Tibial nerve (tissue), 4 donors: ENCODE measurements at places on chromosomes 4 and X.

GRCh38 chr4:98706200-98706813 is 47.9 kb upstream of the TSPAN5 start:
- DNase-seq, result no peak

GRCh38 chr4:121278811-121279368 is 101.9 kb downstream of the QRFPR start:
- no peak for DNase-seq

DNA sequence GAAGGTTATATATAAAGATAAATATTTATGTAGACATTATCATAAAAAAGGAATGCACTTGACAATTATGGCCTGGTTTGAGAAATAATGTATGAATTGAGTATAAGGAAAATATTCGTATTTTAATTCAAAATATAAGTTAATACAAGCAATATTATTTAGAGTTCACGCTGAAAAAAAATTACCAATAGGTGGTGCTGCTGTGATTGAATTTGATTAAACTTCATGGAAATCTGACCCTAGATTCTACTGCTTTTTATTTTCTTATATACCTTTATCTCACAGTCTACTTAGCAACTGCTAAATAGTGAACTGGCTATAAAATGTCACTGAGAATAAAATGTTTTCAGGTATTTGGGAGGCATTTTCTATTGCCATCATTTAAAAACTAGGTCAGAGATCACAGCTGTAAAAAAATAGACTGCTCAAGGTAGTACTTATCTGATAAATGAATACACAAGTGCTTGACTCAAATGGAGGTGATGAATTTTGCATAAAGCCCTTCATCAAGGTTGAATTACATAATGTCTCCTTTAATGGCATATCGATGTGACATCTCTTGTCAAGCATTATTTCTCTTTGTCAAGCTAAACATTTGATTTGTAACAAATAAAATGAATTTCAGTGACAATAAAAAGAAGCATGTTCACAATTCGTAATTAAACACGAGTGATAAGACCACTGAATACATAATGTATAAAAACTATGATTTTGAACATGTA is 1638.8 kb upstream of the PCDH7 start:
- DNase-seq, result no peak

- no peak for DNase-seq
These were observed 76.9 kb upstream of the EXOC1L start for GRCh38 chr4:55742655-55743202.

GRCh38 chr4:1568855-1569460 is 115.2 kb downstream of the FAM53A start:
- no peak for DNase-seq

GRCh38 chr4:128371001-128371777 is 83.6 kb upstream of the PGRMC2 start:
- no peak for DNase-seq

GRCh38 chrX:136858007-136858756 is 22.3 kb downstream of the RBMX start:
- DNase-seq, result no peak

GRCh38 chr4:138510053-138510452 is 267.9 kb upstream of the SLC7A11 start:
- DNase-seq, result no peak

GRCh38 chrX:109374262-109374960 is 107.5 kb downstream of the GUCY2F start:
- no peak for DNase-seq

- no peak for DNase-seq
These were observed 587.2 kb downstream of the EPHA5 start for GRCh38 chr4:65083076-65083475.

GRCh38 chrX:118383120-118383519 is 37.2 kb downstream of the WDR44 start:
- no peak for DNase-seq

DNA sequence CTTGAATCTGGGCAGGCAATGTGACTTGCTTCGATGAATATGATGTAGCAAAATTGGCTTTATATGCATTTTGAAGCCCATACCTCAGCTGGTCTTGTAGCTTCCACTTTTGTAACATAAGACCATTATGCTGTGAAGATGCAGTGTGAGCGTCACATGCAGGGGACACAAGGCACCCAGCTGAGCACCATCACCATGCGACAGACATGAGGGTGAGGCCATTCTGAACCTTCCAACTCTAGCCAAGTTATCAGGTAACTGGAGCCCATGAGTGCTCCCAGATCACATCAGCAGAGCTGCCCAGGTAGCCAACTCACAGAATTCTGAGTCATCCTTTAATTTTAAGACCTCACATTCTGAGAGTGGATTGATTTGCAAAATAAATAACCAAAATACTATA is 705.9 kb downstream of the FSTL5 start:
- DNase-seq, result no peak

GRCh38 chr4:89739311-89739988 is 97.5 kb downstream of the SNCA start:
- DNase-seq, result no peak

- DNase-seq, result no peak
These were observed 50.8 kb downstream of the DTHD1 start for GRCh38 chr4:36332023-36332781.

GRCh38 chrX:90040807-90041206 is 119.1 kb downstream of the TGIF2LX start:
- DNase-seq, result no peak

- DNase-seq, result peak; percentile 5
These were observed 238.8 kb downstream of the GRIA3 start for GRCh38 chrX:123422875-123423274.

DNA sequence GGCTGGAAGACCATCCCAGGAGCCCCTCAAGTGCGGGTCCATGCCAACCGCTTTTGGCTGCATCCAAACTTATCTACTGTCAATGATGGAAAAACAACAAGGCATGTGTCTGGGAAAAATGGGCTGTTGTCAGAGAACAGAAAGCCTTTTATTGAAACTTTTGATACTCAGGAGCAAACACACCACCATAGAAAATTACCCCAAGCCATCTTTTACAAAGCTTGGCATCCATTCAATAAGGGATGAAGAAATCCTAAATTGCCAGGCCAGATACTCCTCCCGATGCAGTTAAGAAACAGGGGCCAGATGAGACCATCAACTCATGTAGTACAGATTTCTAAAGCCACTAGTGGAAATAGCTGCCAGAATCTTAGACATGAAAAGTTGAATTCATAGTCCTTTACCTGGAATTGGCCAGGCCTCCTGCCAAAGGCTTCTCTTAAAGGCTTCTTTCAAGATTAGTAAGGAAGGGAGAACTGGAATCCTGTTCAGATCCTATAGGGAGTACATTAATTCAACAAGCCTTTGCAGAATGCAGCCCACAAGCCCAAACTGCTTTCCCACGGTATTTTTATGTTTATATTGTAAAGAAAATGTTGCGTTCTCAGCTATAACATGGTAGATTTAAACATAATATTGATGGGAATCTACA is 145.4 kb upstream of the MAP3K15 start:
- no peak for DNase-seq

- peak; percentile 67 for DNase-seq
These were observed at the start of gene GAB1 for GRCh38 chr4:143336781-143337599. Gene GAB1 (plus strand): TSS chr4:143336876. CDS start chr4:143337189, 313 bp downstream.

- no peak for DNase-seq
These were observed 33.5 kb downstream of the PF4 start for GRCh38 chr4:73948291-73948690.

- no peak for DNase-seq
These were observed 12.3 kb downstream of the MMRN1 start for GRCh38 chr4:89906777-89907521.

GRCh38 chrX:9149501-9150245 is 115.7 kb upstream of the FAM9B start:
- no peak for DNase-seq

DNA sequence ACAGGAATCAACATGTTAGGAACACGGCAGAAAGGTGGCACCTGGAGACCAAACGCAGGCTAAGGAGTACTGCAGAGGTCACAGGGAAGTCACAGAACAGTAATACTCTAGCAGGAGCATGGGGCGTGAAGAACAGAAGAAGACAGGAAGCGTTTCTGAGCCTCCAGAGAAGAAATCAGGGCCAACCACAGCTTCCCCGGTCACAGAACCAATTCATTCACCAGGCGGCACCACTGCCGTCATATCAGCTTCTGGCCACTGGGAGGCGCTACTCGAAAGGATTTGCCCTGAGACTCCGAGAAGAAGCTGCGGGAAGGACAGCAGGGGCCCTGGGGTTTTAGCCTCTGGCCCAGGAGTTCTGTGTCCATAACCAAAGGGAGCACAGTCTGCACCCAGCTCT is 78.0 kb upstream of the DRD5 start:
- DNase-seq, result peak; percentile 52

GRCh38 chrX:16797841-16798240 is 11.6 kb downstream of the TXLNG start:
- no peak for DNase-seq

- DNase-seq, result no peak
These were observed 33.2 kb downstream of the CEP44 start for GRCh38 chr4:174316954-174317353.

- no peak for DNase-seq
These were observed 28.7 kb upstream of the MUC7 start for GRCh38 chr4:70443329-70443728.

GRCh38 chr4:156643826-156644225 is 327.8 kb downstream of the PDGFC start:
- DNase-seq, result no peak

DNA sequence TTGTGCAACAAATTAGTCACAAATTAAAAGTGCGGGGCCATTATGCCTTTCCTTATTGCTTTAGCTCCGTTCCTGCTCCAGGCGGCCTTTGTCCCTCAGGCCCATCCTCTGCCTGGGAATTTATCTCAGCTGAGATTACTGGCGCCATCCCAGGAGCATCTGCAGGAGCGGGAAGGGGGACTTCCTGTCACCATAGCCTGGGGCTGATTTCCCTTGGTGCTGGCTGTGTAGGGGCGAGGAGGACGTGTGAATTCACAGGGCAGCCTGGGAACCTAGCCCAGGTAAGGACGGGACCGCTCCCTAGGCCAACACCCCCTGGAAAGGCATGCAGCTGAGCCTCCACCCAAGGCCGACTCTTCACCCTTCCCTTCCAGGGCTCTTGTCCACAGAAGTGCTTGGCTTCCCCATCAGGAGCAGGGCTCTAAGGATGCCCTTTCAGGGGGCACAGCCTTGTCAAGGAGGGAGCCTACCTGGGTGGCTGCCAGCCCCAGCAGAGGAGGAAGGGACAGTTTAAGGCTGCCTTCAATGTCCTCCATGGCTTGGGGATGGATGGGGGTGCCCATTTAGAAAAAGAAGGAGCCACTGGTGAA is 72.6 kb upstream of the NKX1-1 start:
- no peak for DNase-seq
